ENCODE measurements at places on chromosomes 1 and 21.

GRCh38 chr21:28669321-28669720 is 323.4 kb downstream of the LTN1 start:
- DNase-seq, result no peak

DNA sequence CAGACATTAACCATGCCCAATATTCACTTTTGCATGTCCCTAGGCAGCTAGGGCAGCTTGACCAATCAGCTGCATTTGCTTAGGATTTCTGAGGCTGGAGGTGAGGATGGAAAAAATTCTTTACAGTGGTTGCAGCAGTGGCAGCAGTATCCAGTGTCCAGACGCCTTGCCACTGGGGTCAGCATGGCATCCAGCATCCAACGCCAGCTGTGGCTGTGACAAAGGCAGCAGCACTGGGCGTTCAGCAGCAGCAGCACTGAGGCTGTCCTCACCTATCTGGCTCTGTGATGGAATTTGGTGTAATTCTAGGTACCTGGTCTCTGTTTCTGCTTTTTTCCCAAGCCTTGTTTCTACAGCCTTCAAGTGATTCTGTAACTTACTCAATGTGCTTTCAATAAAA is 15.5 kb downstream of the RHBDL2 start:
- no peak for DNase-seq

- no peak for DNase-seq
Observed at GRCh38 chr1:166693673-166694297, 145.5 kb upstream of the POGK start.

DNA sequence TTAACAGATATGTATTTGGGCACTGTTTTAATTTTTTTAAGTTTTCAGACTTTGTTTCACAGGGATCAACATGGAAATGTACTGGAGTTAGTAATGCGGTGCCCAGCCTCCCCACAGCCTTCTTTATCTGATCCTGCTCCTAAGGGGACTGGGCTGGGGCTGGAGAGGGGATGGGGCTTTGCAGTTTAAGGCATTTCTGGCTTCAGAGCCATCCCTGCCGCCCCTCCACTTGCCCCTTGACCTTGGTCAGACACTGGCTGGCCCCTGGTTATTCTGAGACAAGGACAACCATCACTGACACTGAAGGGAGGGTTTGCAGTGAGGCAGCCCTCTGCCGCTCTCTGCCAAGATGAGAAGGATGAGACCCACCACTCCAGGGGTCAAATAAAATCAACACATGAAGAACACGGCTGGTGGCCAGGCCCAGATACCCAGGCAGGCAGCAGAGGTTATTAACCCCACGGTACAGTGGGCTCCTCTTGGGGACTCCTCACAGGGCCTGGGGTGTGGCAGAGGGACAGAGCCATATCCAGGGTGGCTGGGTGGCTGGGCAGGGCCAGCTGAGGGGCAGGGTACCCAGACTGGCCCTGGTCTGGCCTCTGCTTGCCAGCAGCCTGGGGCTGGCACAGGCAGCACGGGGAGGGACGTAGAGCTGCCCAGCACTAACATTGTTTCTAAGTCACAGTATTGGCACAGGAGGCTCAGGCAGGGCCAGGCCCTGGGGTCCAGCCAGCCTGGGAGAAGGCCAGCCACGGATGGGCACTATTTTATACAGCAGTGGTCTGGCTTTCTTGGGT is 7.2 kb upstream of the UBE2U start:
- DNase-seq, result no peak

DNA sequence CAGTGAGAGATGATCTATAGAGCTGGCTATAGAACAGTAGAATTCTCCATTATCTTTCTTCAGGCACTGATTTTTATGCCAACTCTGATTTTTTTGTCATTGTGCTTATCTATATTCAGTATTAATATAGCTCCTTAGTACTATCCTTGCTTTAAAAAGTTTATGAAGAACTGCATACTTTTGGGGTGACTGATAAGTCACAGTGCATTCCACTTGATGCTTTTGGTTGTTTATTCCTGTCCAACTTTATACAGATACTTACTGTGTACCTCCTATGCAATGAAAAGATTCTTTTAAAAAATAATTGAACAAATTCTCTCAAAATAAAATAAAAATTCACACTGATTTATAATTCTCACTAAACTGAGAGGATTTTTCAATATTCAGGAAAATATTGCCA is 71.6 kb downstream of the COL24A1 start:
- DNase-seq, result no peak

DNA sequence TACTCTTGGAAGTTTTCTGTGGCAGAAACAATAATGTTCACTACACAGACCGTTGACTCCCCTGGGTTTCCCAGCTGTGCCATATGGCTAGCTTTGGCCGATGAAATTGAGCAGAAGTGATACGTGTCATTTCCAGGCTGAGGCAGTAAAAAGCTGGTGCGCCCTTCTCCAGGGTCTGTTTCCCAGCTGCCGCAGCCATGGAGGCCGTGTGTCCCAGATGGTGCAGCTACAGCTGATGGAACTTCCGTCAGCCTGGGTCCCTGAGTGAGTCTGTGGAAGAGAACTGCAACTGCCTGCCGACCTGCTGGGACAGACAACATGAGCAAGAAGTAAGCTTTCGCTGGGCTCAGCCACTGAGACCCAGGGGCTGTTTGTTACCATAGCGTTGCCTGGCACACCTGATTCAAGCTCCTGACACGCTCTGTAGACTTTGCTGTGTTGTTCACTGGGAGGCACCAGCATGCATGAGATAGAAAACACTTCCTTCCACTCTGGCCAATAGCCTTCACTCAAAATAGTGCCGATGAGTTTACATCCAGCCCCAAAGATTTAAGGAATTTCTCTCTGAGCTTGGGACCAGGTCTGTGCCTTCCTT is 116.3 kb upstream of the SLC25A33 start:
- no peak for DNase-seq

GRCh38 chr1:119646521-119647227 is 1.4 kb downstream of the ZNF697 start:
- DNase-seq, result no peak

GRCh38 chr1:192691041-192691440 is 55.1 kb downstream of the RGS13 start:
- DNase-seq, result no peak

- no peak for DNase-seq
Observed at GRCh38 chr1:183845681-183846080, 40.8 kb downstream of the RGL1 start.

DNA sequence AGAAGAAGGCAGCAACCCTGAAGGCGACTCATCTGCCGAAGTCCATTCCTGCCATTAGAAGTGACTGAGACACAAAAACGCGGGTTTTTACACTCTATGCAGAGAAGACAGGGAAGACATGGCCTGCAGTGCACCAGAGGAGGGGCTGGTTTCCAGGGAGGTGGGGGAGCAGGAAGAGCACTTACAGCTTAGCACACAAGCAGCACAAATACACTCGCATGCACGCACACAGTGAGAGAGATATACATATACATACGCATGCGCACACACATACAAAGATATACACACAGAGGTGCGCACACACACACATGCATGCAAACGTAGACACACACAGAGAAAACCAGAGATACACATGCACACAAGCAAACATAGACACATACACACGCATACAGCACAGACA is 210.9 kb upstream of the CSF3R start:
- DNase-seq, result no peak

DNA sequence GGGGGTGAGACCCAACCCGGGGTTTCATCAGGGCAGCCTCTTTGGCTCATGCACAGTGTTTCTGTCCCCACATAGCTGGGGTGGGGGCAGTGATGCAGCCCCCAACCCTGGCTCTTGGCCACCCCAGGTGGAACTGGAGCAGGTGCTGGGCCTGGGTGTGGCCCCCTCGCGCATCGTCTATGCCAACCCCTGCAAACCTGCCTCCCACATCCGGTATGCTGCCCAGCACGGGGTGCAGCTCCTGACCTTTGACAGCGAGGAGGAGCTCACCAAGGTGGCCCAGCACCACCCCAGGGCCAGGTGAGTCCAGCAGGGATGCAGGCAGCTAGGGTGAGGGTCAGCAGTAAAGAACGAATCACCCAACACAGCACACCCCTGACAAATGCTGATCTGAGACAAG is 72.3 kb upstream of the TINAGL1 start:
- DNase-seq, result no peak

All from HTR-8/SVneo (cell line).